ENCODE measurements at places on chromosomes 4 and X.

GRCh38 chrX:13177921-13178566 lies 133.6 kb upstream of the FAM9C start:
- no peak for DNase-seq

DNA sequence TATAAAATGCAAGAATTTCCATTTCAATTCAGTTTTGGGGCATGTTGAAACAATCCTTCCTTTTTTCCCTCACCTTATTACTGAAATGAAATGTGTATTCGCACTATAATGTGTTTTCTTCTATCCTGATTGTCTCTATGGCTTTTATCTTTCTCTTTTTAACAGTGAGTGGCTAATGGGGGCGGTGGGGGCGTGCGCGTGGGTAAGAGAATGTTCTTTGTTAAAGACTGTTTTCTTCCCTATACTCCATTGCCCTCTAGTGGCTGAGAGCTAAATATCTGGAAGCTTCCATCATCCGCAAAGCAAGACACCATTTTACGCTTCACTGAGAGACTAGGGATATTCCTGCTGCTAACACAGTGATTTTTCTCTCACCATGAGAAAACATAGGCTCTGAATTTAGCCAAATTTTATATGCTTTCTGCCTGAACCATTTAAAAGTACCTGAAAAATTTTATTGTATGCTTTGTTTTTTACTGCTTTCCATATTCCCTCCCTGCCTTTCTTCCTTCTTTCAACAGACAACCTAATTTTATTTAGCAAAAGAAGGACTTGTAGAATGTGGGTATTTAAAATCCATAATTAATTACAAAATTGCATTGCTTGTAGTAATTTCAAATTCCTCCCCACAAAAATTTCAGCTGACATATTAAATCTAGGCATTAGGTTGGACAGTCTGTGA lies 194.0 kb downstream of the GASK1B start:
- peak; percentile 69 for DNase-seq

DNA sequence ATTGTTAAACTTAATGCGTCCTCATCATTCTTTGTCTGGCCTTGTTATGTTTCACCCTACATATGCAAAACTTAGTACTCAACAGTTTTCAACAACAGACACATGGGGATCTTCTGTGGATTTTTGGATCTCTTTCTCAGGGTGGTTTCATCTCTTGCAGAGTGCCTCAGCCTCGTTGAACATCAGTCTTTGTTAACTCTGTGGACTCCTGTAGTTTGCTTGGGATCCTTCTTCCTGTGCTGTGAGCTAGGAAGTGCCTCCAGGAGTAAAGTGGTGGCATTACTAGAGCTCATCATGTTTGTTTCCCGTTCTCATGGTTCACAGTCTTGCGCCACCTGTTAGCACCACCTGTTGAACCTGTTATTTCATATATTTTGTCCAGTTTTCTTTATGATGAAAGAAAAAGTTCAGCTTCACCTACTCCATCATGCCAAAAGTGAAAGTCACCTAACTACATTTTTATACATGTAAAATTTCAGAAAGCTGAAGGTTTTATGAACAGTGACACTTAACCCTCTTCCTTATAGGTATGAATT lies 27.5 kb upstream of the NDUFC1 start:
- no peak for DNase-seq

GRCh38 chr4:7761312-7761711 lies 178.3 kb downstream of the AFAP1 start:
- DNase-seq: no peak

DNA sequence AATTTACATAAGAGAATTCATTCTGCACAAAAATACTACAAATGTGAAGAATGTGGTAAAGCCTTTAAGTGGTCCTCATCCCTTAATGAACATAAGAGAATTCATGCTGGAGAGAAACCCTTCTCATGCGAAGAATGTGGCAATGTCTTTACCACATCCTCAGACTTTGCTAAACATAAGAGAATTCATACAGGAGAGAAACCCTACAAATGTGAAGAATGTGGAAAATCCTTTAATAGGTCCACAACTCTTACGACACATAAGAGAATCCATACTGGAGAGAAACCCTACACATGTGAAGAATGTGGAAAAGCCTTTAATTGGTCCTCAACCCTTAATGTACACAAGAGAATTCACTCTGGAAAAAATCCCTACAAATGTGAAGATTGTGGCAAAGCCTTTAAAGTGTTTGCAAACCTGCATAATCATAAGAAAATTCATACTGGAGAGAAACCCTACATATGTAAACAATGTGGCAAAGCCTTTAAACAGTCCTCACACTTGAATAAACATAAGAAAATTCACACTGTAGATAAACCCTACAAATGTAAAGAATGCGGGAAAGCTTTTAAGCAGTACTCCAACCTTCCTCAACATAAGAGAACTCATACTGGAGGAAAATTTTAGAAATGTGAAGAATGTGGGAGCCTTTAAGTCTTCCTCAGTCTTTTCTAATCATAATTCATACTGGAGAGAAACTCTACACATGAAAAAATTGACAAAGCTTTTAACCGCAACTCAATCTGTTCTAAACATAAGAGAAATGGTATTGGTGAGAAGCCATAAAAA lies 37.4 kb downstream of the ZNF718 start:
- DNase-seq: no peak

- no peak for DNase-seq
These were observed 56.9 kb downstream of the ATG4A start for GRCh38 chrX:108148524-108148923.

DNA sequence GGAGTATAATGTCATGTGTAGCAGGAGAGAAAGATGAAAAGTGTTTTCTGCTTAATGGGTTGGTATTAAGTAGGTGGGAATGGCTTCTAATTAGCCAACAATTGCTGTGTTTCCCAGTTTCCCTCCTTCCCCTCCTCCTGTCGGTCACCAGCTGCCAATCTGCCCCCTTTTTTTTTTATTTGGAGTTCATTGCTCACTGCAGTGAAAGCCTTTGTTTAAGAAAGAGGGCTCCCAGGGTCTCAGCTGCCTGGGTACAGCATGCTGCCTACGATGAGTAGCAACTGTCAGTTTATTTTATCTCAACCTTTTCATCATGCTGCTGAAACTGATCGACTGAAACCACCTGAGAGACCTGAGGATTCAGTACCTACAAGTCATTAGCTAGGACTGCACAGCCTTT lies 149.0 kb downstream of the POU4F2 start:
- no peak for DNase-seq

GRCh38 chr4:8704632-8705031 lies 112.1 kb downstream of the CPZ start:
- DNase-seq: no peak

GRCh38 chr4:110085131-110085530 lies 113.3 kb downstream of the ELOVL6 start:
- no peak for DNase-seq

GRCh38 chr4:122531514-122531913 lies 75.0 kb upstream of the IL2 start:
- DNase-seq: no peak

- DNase-seq: no peak
These were observed 145.9 kb downstream of the PPP3CA start for GRCh38 chr4:101201421-101201820.

- DNase-seq: no peak
These were observed 280.5 kb downstream of the GPM6A start for GRCh38 chr4:175531405-175532091.

DNA sequence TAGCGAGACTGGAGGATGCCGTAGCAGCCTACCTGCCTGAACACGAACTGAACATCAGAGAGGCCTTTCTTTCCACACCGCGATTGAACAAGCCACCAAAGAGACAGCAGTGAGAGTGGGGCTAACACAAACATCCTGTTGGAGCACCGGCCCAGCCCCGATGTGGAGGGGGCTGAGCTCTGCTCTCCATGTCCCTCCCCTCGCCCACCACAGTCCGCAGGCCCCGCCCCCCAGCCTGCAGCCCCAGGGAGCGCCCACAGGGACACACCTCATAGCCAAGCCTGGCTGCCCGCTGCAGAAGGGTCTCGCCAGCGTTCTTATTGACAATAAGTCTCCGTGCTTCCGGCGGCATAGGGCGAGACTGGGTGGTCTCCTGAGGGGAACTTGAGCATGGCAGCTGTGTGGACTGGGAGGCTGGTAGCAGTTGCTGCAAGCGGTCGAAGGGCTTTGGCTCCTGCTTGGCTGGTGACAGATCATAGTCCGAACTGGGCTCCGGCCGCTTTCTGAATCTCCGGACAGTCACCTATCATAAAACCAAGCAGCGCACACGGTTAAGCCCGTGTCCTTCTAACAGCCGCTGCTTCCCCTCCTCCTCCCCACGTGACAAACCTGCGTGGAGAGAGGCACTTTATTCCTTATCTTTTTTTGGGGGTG lies 35.8 kb downstream of the BCOR start:
- no peak for DNase-seq

GRCh38 chr4:128333309-128334018 lies 45.9 kb upstream of the PGRMC2 start:
- DNase-seq: no peak

GRCh38 chr4:38241541-38241940 lies 281.3 kb downstream of the PTTG2 start:
- no peak for DNase-seq

DNA sequence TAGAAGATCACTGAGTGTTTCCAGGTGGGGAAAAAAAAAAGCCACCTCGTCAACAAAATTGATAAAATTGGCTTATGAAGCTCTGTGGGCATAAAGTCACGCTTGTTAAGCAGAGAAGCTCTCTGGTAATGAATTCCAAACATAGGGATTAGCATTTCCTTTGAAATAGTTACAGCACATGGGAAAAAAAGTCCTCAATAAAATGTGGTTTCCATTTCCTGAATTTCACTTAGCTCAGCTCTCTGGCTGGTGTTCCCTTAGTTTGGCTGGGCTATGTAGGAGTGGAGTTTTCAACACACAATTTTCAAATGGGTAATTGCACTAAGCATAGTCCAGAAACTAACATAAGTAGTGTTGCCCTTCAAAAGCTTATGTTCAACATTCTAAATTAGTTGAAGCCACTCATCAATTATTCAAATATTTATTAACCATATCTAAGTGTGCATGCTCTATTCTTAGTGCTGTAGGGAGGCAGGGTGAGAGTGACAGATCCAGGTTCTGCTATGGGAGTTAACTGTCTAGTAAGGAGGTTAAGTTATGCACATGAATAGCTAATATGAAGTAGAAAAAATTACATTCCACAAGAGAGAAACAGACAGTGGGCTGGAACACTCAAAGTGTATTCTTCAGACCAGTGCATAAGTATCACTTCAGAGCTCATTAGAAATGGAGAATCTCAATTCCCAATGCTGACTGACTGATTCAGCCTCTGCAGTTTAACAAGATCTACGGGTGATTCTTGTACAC lies 445.7 kb downstream of the SMARCA1 start:
- no peak for DNase-seq

- DNase-seq: peak; percentile 38
These were observed 154.2 kb downstream of the RAB28 start for GRCh38 chr4:13329963-13330362.

DNA sequence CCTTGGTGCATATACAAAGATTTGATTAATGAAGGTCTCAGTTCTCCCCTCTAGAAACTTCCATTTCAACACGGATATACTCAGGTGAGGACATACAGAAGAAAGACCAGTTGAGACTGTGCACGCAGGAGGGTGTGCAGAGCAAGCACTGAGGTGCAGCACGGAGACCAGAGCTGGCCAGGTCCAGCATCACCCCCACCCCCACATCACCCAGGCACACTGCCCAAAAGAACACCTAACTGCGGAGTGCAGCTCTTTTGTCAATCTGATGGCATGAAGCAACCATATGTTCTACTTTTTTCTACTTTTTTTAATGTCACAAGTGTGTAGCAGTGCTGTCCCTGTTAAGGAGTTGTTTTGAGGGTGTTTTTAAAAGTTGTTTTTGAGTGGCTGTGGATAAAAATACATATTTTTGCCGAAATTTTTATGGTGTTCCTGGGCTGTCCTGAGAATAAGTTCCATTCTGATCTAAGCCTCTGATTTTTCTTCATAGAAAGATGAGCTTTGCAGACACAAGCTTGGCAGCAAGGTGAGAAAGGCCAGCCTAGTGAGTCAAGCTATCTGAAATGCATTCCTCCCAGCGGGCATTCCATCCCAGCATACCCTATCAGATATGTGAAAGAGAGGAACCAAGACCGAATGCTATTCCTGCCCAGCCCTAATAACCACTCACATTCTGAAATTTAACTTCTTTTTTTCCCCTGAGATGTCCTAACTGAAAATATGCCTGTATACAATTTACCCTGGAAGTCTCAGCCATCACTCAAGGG lies 173.7 kb downstream of the PTTG2 start:
- DNase-seq: no peak

- no peak for DNase-seq
These were observed 61.6 kb downstream of the QDPR start for GRCh38 chr4:17450269-17450804.

- DNase-seq: no peak
These were observed 2.7 kb upstream of the ATP10D start for GRCh38 chr4:47482326-47482725.

DNA sequence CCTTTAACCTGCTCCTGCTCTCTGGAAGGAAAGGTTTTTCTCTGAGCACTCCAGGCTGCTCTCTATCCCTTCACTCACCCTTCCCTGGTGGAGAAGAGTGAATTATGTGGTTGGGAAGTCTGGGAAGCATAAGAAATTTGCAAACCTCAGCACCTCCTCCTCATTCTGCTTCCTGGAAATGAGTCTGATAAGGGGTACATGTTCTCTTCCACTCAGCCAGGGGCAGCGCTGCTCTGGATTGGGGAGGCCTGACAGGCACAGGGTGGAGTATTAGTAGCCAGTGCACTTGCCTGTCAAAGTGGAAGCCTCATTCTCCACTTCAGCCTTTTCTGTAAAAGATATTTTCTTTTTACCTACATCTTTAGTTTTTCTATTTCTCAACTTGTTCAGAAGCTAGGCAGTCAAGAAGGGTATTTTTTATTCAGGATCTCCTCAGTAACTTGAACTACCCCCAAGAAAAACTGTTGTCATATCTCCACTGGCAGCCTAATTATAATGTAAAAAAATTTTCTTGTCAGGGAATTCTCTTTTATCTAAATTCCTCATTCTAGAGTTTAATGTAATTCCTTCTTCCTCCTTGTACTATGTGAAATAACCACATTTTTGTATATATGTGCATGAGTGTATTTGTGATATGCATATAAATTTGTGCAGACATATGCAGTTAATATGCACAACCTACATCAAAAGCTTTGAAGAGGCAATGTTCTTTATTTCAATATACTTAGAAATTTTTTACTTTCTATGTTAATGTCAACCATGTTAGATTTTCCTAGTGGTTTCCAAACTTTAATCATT lies 15.3 kb downstream of the ADAMTS3 start:
- no peak for DNase-seq

- DNase-seq: no peak
These were observed 982 bp downstream of the PDLIM5 start for GRCh38 chr4:94452476-94453371.

GRCh38 chrX:70134116-70134477 lies 850 bp downstream of the IGBP1 start:
- DNase-seq: no peak

- no peak for DNase-seq
These were observed 113.7 kb downstream of the SHROOM3 start for GRCh38 chr4:76548704-76549103.
